Gastroesophageal sphincter (tissue), 4 donors: ENCODE measurements at places on chromosomes 12 and 14.

GRCh38 chr12:96749999-96750398 is 157.1 kb upstream of the NEDD1 start:
- ATAC-seq, result no peak

DNA sequence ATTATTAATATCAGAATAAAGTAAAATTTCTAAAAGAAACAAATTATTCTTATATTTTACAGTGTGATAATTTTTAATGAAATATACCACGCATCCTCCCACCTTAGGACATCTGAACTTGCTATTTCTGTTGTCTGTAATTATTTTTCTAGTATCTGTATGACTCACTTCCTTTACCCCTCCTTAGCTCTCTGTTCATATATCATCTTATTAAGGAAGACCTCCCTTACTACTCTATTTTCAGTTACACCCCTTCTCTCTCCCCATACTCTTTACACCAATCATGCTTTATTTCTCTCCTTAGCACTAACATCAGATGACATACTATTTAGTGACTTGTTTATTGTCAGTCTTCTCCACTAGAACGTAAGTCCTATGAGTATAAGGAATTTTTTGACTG is 34.2 kb upstream of the C12orf50 start:
- no peak for ATAC-seq

GRCh38 chr12:27319409-27319808 is 13.2 kb upstream of the BMAL2 start:
- no peak for ATAC-seq

DNA sequence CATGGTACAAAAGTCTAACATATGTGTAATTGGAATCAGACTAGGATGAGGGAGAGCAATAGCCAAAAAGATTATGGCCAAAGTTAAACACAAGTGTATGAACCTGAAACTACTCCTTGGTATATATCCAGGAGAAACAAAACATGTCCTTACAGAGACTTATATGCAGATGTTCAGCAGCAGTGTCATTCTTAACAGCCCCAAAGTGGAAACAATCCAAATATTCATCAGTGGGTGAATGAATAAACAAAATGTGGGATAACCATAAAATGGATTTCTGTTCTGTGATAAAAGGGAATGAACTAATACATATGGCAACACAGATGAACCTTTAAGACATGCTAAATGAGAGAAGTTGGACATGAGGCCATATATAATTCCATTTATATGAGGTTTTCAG is 30.2 kb downstream of the PWP1 start:
- no peak for ATAC-seq

DNA sequence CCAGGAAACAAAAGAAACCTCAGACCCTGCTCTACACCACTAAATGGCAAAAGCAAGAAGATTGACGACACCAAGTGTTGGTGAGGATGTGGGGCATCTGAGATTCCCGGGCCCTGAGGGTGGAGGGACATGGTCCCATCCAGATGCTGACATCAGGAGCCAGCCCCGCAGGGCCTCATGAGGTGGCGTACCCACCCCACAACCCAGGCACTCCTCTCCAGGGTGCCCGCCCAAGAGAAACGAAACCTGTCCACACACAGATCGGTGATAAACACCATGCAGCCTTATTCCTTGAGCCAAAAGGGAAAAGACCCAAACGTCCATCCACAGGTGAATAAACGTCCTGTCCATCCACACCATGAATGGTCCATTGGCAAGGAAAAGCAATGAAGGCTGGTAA is 54.8 kb upstream of the C14orf180 start:
- ATAC-seq, result no peak

GRCh38 chr12:113014565-113014964 is 36.2 kb downstream of the OAS2 start:
- ATAC-seq, result no peak

DNA sequence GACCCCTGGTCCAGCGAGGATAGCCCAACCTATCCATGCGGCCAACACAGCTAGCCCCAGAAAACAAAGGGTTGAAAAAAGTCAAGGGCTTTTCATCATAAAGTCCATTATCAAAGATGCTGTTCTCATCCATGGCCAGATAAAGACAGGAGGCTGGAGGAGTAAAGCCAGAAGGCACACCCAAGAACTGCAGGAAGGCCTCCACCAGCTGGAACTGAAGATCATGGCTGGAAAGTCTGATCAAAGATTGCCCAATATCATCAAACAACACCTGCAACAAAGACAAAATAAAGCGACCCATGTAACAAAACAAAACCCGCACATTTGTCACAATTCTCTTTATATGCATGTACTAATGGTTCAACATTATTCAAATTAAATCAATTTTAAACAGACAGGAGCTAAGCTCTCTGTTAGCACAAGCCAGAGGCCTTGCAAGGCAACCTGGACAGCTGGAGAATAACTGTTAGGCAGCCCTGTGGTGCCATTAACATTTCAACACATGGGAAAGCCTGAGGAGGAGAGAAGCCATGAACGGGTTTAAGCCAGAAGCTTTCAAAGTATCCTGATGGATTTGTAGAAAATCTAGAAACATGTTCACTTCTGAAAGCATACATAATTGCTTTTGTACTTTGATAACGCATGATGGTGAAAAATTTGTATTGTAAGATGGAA is 34.1 kb downstream of the PSMC1 start:
- ATAC-seq, result no peak

DNA sequence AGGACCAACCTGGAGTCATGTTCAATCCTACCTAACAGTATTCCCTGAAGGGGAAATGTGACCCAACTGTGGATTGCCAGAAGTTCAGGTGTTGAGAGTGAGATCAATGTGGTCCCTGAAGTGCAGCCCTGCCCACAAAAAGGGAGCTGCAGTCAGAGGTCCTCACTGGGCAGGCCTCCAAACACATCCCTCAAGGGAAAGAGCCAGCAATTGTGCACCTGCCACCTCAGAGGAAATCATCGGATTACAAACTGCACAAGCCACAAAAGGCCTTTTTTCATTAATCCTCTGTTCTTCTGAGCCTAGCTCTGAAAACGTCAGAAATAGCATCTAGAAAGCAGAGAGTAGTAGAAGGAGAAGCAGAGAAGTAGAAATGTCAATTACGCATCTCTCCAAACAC is 10.8 kb upstream of the MDM1 start:
- no peak for ATAC-seq

DNA sequence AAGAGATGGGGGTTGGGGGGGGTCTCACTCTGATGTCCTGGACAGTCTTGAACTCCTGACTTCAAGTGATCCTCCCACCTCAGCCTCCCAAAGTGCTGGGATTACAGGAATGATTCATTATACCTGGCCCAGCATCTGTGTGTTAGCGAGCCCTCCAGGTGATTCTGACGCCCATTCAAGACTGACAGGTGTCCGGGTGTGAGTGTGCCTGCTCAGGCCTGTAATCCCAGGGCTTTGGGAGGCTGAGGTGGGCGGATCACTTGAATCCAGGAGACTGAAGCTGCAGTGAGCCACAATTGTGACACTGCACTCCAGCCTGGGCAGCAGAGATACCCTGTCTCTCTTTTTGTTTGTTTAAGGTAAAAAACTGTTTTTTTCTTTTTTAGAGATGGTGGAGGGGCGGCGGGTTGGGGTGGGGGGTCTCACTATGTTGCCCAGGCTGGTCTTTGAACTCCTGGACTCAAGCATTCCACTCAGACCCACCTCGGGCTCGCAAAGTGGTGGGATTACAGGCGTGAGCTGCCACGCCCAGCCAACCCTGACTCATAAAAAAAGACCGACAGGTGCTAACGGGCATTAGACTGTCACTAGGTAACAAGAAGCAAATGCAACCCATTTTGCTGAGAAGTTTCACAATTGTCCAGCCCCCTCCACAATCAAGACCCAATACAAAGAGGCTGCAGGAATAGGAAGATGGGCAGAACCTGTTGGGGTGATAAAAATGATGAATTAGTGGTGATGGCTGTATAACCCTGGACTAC is 4.7 kb downstream of the VSIG10 start:
- ATAC-seq, result no peak

GRCh38 chr14:100858838-100859220 is 32.9 kb downstream of the MEG3 start:
- ATAC-seq, result no peak

- no peak for ATAC-seq
Observed at GRCh38 chr12:26345471-26346003, 150.2 kb downstream of the SSPN start.

GRCh38 chr14:75631453-75631831 is 29.2 kb downstream of the ERG28 start:
- ATAC-seq, result no peak

GRCh38 chr14:69017706-69018105 is 38.6 kb upstream of the ACTN1 start:
- no peak for ATAC-seq

DNA sequence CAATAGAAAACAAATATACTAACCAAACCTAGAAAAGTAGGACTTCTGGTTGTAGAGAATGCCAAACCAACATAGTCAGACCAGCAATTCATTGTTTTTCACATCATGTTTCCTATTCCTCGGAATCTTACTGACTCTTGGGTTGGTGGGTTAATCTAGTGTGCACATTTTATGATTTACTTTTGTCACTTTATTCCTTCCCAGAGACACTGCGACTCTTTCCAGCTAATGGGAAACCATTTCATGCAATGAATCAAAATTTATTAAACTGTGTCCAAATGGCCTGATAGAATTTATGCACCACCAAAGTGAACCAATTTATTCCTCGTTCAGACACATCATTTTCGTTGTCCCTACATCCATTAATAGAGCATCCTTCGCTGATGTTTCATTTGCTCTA is 464.9 kb downstream of the RPS29 start:
- ATAC-seq, result no peak
